ENCODE measurements at places on chromosomes 7 and 10.
A peak's percentile ranks its signal among the peaks of the same experiment; 100 is the strongest.

DNA sequence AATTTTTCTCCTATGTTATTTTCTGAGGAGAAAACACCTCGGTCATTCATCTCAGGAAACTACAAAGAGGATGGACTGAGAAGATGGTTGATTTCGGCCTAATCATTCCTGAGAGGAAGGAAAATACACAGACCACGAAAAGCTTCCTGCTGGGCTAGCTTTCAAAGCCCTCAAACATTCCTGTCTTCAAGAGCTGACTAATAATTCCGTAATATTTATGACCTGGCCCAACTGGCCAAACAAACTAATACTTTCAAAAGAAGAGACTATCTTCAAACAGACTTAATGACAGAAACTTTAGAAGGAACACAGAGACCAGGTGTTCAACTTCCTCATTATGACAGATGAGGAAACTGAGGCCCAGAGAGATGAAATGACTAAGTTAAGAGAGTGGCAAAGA is 215.1 kb upstream of the FRMD4A start:
- peak overlapping the region; percentile 99 for H3K27ac ChIP-seq
- peaks cover 24% of the 10 kb centered on the region for H3K36me3 ChIP-seq
- H3K4me3 ChIP-seq, result peak overlapping the region; percentile 50
- DNase-seq, result no peak

GRCh38 chr7:136189506-136189998 is 212.4 kb upstream of the MTPN start:
- no peak overlapping the region for H3K4me3 ChIP-seq
- no peaks in the 10 kb centered on the region for H3K27me3 ChIP-seq
- no peak overlapping the region for H3K27ac ChIP-seq
- H3K4me1 ChIP-seq, result no peaks in the 10 kb centered on the region
- H3K36me3 ChIP-seq, result peaks cover 2% of the 10 kb centered on the region

DNA sequence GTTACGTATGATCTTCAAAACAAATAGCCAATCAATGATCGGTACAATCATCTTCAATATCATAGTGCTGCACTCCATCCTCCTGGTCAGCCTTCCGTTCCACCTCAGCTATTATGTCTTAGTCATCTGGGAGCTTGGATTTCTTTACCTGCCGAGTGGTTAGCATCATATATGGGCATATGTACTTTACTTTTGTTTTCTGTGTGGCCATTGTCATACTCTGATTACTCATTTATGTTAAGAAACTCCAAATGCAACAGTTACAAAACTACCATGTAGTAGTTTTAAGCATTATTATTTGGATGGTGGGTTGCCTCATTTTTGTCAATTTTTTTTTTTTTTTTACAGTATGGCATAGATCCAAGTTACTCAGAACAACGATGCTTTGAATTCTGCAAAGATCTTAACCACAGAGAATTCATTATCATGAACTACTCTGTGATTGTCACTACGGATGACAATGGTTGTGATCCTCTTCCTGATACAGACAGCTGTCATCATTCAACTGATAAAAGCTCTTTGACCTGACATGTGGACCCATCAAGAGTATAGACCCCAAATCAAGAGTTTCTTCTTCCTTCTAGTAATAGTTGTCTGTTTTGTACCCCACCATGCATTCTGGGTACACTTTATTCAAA is 52.1 kb upstream of the NME8 start:
- H3K27me3 ChIP-seq, result no peaks in the 10 kb centered on the region
- no peak overlapping the region for H3K4me3 ChIP-seq
- no peaks in the 10 kb centered on the region for H3K36me3 ChIP-seq
- no peak overlapping the region for H3K27ac ChIP-seq
- no peak for DNase-seq

DNA sequence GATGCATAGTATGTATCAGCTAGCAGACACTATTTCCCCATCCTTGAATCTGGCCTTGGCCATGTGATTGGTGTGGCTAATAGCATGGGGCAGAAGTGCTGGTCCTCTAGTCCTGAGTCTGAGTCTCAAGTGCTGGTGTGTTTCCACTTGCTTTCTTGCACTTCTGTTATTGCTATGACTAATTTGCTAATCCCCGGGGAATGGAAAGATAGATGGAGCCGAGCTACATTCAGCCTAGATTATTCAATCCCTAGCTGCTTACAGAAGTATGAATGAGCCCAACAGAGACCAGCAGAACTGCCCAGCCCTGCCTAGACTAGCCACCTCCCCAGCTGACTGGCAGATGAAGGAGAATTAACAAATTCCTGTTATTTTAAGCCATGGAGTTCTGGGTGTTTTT is 53.2 kb upstream of the SYPL1 start:
- H3K4me1 ChIP-seq, result peaks cover 6% of the 10 kb centered on the region
- H3K36me3 ChIP-seq, result peaks cover 2% of the 10 kb centered on the region
- peaks cover 15% of the 10 kb centered on the region for H3K27me3 ChIP-seq
- no peak overlapping the region for H3K4me3 ChIP-seq
- H3K27ac ChIP-seq, result no peak overlapping the region

DNA sequence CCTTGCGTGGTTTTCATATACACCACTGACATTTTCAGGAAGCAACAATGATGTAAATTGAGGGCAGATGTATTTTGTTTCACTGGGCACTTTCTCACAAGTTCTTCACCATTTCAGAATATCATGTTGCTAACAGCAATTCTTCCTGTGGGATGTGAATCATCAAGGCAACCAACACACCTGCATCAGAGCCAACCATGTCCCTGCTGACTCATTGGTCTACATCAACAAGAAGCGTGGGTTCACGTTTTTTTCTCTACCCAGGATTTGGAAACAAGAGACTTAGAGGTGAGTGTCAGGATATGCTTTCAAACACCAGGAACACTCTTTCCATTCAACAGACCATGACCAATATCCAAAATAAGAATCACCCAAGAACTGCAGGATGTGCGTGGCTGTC is 203.9 kb downstream of the TEX36 start:
- DNase-seq, result no peak
- peaks cover 2% of the 10 kb centered on the region for H3K36me3 ChIP-seq
- peaks cover 26% of the 10 kb centered on the region for H3K27me3 ChIP-seq
- H3K4me1 ChIP-seq, result no peaks in the 10 kb centered on the region

DNA sequence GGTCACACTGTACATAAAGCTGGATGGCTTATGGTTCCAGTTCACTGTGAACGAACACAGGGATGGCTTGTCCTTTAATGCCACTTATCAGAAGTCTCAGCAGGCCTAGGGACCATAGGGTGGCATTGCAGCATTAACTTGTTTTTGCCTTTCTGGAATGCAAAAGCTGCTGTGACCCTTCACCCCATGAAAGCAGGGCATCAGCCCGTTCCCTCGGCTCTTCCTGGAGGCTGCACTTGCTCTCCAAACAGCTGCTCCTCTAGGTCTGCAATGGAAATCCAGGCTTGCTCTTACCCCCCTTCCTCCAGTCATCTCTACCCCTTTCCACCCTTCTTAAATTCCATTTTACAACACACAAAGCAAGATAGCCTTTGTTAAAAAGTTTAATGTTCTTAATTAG is 17.9 kb upstream of the NEUROD6 start:
- H3K36me3 ChIP-seq, result no peaks in the 10 kb centered on the region
- DNase-seq, result no peak
- H3K27ac ChIP-seq, result no peak overlapping the region
- H3K4me3 ChIP-seq, result no peak overlapping the region
- no peaks in the 10 kb centered on the region for H3K27me3 ChIP-seq

DNA sequence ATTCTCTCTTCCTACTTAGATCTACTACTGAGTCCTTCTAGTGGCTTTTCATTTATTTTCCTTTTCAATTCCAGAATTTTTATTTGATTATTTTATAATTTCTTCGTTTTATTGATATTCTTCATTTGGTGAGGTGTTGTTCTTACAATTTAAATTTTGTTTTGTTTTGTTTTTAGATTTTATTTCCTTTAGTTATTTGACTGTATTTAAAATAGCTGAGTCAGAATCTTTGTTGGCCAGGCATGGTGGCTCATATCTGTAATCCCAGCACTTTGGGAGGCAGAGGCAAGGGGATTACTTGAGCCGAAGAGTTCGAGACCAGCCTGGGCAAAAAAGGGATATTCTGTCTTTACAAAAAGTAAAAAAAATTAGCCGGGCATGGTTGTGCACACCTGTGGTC is 36.1 kb downstream of the AKAP9 start:
- H3K36me3 ChIP-seq, result no peaks in the 10 kb centered on the region
- H3K4me3 ChIP-seq, result no peak overlapping the region
- peak overlapping the region; percentile 56 for H3K27ac ChIP-seq

GRCh38 chr7:45643630-45644029 is 69.5 kb downstream of the ADCY1 start:
- peaks cover 10% of the 10 kb centered on the region for H3K4me1 ChIP-seq
- no peak overlapping the region for H3K4me3 ChIP-seq
- H3K27ac ChIP-seq, result no peak overlapping the region
- DNase-seq, result no peak
- peaks cover 30% of the 10 kb centered on the region for H3K27me3 ChIP-seq

DNA sequence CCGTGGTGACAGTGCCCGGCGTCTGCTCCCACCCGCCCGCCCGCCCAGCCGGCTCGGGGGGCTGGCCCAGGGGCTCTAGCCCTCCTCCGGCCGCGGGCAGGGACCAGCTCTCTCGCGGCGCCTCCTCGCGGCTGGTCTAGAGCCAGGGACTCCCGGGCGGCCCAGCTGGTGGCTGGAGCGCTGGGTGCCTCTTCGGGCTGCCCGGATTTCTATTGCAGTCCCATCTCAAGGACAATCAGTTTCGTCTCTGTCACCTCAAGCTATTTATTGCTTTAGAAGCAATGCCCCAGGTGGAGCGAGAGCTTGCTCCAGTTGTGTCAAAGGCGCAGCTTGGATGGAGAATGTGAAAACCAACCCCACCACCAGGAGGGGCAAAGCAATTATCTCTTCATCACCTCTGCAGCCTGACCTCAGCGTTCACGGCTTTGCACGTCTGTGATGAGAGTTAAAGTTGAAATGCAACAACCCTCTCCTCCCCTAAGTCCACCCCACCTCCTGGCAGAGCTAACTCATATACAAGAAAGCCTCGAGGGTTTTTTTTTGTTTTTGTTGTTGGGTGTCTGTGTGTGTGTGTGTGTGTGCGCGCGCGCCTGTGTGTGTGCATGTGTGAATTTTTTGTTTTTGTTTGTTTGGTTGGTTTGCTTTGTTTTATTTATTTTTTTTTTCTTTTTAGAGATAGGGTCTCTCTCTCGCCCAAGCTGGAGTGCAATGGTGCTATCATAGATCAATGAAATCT is at the start of gene ITGA8:
Gene ITGA8, minus strand, starts transcription at position 24 of the 736 bp plus-strand sequence. CDS start 151 bp downstream, outside the sequence.
- peaks cover 2% of the 10 kb centered on the region for H3K4me1 ChIP-seq
- H3K27me3 ChIP-seq, result peaks cover 47% of the 10 kb centered on the region
- H3K27ac ChIP-seq, result no peak within 1 kb of the TSS
- H3K4me3 ChIP-seq, result no peak within 1 kb of the TSS

DNA sequence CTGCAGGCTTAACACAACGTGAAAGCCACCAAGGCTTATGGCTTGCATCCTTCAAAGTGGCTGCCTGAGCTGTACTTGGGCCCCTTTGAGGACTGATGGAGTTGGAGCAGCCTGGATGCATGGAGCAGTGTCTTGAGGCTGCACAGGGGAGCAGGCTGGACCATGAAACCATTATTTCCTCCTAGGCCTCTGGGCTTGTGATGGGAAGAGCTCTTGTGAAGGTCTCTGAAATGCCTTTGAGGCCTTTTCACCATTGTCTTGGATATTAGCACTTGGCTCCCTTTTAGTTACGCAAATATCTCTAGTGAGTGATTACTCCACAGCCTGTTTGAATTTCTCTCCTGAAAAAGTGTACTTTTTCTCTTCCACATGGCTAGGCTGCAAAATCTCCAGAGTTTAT is 201.2 kb upstream of the NPY start:
- H3K27me3 ChIP-seq, result peaks cover 6% of the 10 kb centered on the region
- no peak overlapping the region for H3K4me3 ChIP-seq
- no peaks in the 10 kb centered on the region for H3K36me3 ChIP-seq
- no peaks in the 10 kb centered on the region for H3K4me1 ChIP-seq
- no peak for DNase-seq

- DNase-seq, result no peak
- H3K4me1 ChIP-seq, result peaks cover 7% of the 10 kb centered on the region
- no peak overlapping the region for H3K4me3 ChIP-seq
These were observed 12.5 kb upstream of the ZNF212 start for GRCh38 chr7:149226840-149227494.

DNA sequence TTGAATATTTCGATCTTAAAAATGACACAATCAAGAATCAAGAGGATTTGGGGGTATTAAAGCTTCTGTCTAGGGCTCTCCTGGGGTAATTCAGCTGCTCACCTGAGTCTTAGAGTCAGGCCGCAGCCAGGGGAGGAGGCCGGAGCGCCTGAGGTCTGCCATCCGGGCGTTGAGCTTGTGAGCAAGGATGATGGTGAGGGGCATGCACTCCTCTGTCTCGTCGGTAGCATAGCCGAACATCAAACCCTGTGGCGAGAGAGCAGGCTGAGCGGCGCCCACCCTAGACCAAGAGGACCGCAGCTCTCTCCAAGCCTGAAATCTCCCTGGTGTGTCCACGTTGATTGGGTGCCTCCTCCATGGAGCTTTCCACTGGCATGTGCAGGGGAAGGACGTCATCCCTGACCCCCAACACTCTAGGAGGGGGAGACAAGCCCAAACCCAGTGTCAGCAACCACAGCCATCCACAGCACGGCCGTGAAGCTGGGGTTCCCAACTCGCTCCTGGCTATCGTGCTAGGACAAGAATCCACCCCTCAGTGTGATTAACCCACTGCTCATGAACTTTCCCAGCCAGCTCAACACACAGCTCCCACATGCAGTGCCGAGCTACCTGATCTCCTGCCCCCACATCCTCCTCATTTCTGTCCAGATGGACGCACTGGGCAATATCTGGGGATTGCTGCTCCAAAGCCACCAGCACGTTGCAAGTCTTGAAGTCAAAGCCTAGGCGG is 9.2 kb downstream of the MAT1A start:
- no peak overlapping the region for H3K27ac ChIP-seq
- H3K27me3 ChIP-seq, result peaks cover 25% of the 10 kb centered on the region
- H3K4me3 ChIP-seq, result no peak overlapping the region
- H3K4me1 ChIP-seq, result peaks cover 6% of the 10 kb centered on the region

DNA sequence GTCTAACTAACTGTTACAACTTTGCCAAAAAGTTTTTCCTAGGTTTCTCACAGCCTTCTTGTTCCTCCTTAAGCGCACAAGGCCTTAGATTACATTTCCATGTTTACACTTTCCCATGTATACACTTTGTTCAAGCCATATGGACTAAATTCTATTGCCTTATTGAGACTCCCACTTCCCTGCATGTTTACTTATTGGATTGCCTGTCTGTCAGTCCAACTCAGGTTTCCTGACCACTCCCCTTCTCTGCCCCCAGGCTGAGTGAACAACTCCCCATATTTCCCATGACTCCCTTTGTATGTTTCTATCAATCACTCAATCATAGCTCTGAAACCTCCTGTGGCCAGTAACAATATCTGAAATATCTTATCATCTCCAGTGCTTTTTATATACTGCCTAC is 43.0 kb downstream of the SLC25A40 start:
- no peak for DNase-seq
- H3K36me3 ChIP-seq, result peaks cover 4% of the 10 kb centered on the region
- H3K4me3 ChIP-seq, result no peak overlapping the region
- no peaks in the 10 kb centered on the region for H3K4me1 ChIP-seq

GRCh38 chr10:70963271-70963670 is 74.9 kb upstream of the PCBD1 start:
- DNase-seq, result no peak
- H3K4me3 ChIP-seq, result no peak overlapping the region

DNA sequence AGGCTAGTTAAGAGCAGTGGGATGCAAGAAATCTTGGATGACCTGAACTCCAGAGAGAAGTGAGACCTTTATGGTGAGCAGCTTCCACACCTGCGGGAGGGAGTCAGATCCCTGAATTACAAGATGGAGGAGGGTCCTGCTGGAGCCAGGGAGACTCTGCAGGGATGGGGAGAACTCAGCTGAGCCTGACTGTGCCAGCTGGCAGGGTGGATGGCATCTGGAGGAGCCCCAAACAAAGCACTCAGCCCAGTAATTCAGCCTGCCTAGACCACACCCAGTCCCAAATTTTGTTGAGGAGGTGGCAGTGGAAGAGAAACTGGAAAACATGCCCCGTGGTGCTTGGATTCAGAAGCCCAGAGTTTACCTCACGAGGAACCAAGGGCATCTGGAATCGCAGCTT is 208.2 kb downstream of the WDR11 start:
- no peaks in the 10 kb centered on the region for H3K4me1 ChIP-seq
- DNase-seq, result no peak
- peaks cover 20% of the 10 kb centered on the region for H3K27me3 ChIP-seq
- peaks cover 3% of the 10 kb centered on the region for H3K36me3 ChIP-seq

Measured in T-helper 17 cell (primary cell).